ENCODE measurements at places on chromosomes 11 and 22.

- no peaks in the 10 kb centered on the region for H3K36me3 ChIP-seq
- no peaks in the 10 kb centered on the region for H3K27me3 ChIP-seq
These were observed 31.0 kb downstream of the PACS1 start for GRCh38 chr11:66101066-66101464.

DNA sequence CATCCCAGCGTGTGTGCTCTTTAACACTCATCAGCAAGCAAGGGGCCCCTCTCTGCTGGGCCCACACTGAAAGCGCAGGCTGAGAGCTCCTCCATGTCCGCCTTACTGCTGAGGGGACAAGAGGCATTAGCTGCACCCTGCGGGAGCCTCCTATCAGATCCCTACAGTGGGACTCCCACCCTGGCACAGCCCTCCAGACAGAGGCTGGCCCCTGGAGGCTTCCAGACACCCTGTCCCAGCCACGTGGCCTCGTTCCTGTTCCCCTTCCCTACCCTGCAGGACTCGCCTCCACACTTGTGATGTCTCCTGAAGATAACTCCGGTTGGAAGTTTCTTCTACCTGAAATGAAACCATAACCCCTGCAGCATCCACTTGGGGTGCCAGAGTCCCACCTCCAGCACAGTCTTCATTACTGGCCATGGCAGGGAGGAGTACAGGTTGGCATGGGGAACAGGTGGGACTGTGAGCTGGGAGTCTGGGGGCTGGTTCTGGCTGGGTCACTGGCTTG lies 5.0 kb upstream of the SH3BP1 start:
- DNase-seq = no peak
- H3K4me1 ChIP-seq = peaks cover 46% of the 10 kb centered on the region
- no peak overlapping the region for H3K4me3 ChIP-seq
- H3K27me3 ChIP-seq = no peaks in the 10 kb centered on the region

- H3K27ac ChIP-seq = no peak overlapping the region
- H3K4me3 ChIP-seq = no peak overlapping the region
- no peaks in the 10 kb centered on the region for H3K4me1 ChIP-seq
- no peaks in the 10 kb centered on the region for H3K27me3 ChIP-seq
These were observed 23.8 kb downstream of the AMPD3 start for GRCh38 chr11:10478574-10479550.

DNA sequence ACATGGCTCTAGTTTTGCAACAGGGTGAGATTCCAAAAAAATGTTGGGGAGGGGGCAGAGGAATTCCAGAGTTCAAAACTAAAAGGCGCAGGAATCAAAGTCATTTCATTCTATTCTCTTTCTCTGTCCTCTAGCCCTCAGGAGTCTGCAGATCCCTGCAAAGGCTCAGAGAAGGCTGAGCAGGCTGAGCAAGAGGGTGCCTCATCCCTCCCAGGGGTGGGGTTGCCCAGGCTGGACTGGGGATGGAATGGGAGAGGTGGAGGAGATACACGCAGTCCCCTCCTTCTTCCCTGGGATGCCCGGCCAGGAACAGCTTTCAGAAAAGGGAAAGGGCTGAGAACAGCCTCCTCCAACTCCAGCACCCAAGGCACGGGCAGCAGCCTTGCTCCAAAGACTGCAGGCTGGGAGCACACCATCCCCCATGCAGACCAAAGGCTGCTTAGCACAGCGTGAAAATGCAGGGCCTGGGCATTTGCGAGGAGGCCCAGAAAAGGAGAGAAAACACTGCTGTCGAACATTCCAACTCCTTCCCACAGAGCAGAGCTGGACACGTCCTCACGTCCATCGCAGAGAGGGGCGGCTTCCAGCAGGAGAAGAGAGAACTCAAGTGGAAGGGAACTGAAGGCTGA lies 51.8 kb downstream of the MN1 start:
- H3K4me3 ChIP-seq = no peak overlapping the region
- peak overlapping the region; percentile 35 for H3K27ac ChIP-seq
- peak; percentile 58 for DNase-seq
- H3K27me3 ChIP-seq = no peaks in the 10 kb centered on the region
- peaks cover 51% of the 10 kb centered on the region for H3K4me1 ChIP-seq
- H3K36me3 ChIP-seq = peaks cover 13% of the 10 kb centered on the region

GRCh38 chr11:60703374-60703773 lies 4.0 kb downstream of the MS4A8 start:
- H3K27ac ChIP-seq = no peak overlapping the region
- no peaks in the 10 kb centered on the region for H3K36me3 ChIP-seq
- no peak for DNase-seq
- H3K4me1 ChIP-seq = no peaks in the 10 kb centered on the region

GRCh38 chr11:73140213-73141030 lies 1.7 kb downstream of the FCHSD2 start:
- peak; percentile 23 for DNase-seq
- H3K4me3 ChIP-seq = peak overlapping the region; percentile 84
- peaks cover 12% of the 10 kb centered on the region for H3K4me1 ChIP-seq
- peak overlapping the region; percentile 65 for H3K27ac ChIP-seq

DNA sequence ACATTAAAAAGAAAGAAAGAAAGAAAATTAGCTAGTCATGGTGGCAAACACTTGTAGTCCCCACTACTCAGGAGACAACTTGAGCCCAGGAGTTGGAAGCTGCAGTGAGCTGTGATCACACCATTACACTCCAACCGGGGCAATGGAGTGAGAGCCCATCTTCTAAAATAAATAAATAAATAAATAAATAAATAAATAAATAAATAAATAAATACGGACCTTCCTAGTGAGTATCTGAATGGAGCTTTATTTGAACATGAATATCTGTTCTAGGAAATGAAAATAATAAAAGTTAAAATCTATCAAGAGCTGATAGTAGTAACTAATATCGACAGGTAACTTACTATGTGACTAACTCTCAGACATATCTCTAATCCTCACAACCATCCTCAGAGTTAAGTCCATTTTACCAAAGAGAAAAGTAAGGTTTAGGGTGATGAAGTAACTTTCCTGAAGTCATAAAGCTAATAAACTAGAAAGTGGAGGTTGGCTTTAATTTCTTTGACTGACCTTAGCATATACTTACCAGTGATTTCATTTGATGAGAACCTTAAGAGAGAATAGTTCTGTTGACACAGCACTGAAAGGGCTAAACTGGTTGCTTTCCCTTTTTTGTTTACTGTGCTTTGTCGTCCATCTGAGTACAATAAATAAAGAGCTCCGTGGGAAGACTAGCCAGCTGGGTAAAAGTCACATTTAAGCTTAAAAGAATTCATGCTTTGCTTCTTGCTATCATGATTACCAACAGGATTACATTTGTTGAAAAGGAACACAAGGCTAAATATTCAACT lies 22.4 kb downstream of the ENTHD1 start:
- H3K27ac ChIP-seq = no peak overlapping the region
- H3K4me1 ChIP-seq = no peaks in the 10 kb centered on the region
- no peaks in the 10 kb centered on the region for H3K36me3 ChIP-seq
- DNase-seq = no peak
- no peak overlapping the region for H3K4me3 ChIP-seq

DNA sequence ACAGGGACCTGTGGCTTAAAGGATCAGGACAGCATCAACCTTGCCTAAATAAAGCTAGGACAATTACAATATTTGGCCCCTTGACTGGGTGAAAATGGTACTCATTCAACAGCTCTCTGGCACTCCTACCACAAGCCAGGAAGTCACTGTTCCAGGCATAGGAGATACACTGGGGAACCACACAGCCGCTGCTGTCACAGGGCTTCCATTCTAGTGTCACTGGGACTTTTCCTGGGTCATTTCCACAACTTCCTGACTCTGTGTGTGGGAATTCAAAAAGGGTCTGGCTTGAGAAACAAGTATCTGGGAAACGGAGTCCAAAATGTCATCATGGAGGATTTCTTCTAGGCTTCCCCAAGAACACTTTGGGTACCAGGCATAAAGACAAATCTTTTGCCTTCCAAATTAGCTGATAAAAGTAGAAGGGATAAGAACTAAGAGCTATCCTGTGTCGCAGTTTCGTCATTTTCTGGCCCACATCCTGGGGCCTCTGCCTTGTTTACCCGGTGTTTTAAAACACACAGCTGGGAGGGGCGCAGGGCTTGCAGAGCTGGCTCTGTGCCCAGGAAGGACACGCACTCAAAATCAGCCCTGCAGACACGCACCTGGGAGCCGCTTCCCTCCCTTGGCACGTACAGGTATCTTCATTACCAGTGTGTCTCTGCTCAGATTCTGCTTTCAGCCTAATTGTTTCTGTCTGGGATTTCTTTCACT lies 38.0 kb downstream of the TMEM45B start:
- H3K27ac ChIP-seq = no peak overlapping the region
- DNase-seq = no peak
- H3K27me3 ChIP-seq = peaks cover 32% of the 10 kb centered on the region
- H3K4me1 ChIP-seq = no peaks in the 10 kb centered on the region
- no peak overlapping the region for H3K4me3 ChIP-seq

GRCh38 chr11:92410526-92410925 lies 185.9 kb downstream of the FAT3 start:
- H3K36me3 ChIP-seq = no peaks in the 10 kb centered on the region
- no peak overlapping the region for H3K27ac ChIP-seq
- no peaks in the 10 kb centered on the region for H3K27me3 ChIP-seq

GRCh38 chr11:59247531-59248227 lies 35.0 kb upstream of the MPEG1 start:
- H3K4me3 ChIP-seq = no peak overlapping the region
- no peak for DNase-seq
- no peaks in the 10 kb centered on the region for H3K4me1 ChIP-seq
- no peaks in the 10 kb centered on the region for H3K36me3 ChIP-seq

DNA sequence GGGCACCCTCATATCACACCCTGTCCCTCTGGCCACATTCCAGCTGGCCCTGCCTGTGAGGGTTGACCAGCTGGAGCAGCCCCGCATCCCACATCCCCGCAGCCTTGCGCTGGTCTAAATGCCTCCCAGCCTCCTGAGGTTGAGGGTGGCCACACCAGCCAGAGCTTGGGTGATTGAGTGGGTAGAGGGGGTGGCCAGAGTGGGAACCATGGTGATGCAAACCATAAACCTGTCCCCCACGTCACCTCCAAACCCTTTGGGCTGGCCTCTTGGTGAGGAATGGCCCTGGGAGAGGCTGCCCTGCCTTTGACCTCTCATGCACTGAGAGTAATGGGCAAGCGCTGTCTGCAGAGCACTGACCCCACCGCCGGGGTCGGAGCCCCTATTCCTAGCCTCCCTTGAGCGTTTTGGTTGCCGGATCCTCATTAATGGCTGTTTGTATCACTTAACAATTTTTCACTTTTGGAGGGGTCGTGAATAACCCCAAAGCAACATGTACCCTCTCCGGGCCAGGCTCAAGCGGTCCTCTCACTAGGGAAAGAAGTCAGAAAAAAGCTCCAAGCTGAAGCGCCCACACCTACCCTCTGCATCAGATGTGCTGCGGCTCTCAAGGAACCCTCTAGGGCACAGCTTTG lies 16.0 kb upstream of the KCNQ1OT1 start:
- peaks cover 12% of the 10 kb centered on the region for H3K27me3 ChIP-seq
- H3K4me1 ChIP-seq = no peaks in the 10 kb centered on the region
- H3K4me3 ChIP-seq = no peak overlapping the region

GRCh38 chr11:85628771-85629341 lies 463 bp downstream of the TMEM126B start:
- peaks cover 13% of the 10 kb centered on the region for H3K4me1 ChIP-seq
- H3K4me3 ChIP-seq = peak overlapping the region; percentile 99
- H3K36me3 ChIP-seq = no peaks in the 10 kb centered on the region
- DNase-seq = no peak

DNA sequence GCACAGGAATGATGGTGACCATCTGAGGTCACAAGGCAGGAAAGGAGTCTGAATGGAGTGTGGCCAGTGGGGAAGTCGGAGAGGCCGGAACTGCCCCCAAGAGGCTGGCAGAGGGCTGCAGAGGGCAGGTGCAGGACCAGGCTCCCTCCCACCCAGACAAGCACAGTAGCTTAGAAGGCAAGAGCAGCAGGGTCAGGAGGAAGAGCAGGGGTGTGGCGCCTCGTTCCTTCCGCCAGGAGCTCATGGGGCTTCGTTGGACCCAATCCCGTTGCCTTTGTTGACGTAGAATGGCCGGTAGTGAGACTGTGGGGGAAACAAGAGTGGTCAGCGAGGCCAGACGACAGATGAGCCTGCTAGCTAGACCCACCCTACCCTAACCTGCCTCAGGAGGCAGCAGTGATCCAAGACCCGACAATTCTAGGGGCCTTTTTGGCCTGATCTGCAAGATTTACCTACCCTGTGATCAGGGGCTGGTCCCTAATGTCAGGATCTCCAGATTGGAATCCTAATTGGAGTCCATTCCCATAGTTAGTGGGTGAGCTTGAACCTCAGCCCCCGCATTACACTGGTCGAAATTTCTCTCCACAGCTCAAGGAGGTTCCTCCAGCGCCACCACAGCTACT lies 25.6 kb downstream of the TRIM29 start:
- no peaks in the 10 kb centered on the region for H3K4me1 ChIP-seq
- no peak overlapping the region for H3K4me3 ChIP-seq
- H3K27me3 ChIP-seq = peaks cover 12% of the 10 kb centered on the region
- no peak for DNase-seq
- H3K36me3 ChIP-seq = no peaks in the 10 kb centered on the region

DNA sequence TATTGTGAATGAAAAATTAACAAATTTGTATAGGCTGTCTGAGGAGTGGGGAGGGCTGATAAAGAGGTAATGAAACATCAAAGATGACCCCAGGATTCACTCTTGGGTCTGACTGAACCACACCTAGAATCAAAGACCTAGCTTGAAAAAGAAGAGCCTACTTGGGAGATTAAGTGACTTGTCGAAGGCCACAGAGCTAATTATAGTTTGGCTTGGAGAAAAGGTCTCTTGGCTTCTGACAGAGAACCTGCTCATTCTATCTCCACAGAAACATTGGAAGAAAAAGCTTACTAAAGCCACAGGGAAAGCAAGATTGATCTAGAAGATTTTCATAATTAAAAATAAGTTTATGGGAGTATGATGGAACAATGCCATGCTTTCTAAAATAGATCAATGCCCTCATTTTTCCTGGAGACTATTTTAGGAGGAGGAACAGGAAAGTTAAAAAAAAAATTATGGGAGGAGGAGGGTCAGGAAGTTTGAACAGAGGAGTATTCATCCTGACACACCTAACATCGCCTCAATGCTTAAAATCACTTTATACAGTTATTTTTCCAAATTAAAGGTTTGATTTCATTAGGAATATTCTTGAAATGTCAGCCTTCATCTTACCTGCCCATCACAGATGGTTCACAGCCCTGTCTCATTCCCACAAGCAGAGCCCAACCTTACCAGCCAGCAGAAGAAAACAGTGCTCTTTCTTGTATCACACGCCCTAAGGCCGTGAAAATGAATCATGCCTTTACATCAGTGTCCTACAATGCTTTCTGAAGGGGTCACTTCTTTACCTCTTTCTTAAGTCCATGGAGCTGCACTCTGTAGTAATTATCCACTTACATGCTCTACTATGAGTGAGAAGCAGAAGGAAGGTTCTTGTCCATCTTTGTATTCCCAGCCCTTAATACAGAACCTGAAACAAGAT lies 231.1 kb upstream of the MPPED2 start:
- no peaks in the 10 kb centered on the region for H3K4me1 ChIP-seq
- no peaks in the 10 kb centered on the region for H3K27me3 ChIP-seq
- DNase-seq = no peak
- no peak overlapping the region for H3K4me3 ChIP-seq
- no peaks in the 10 kb centered on the region for H3K36me3 ChIP-seq

GRCh38 chr11:83827520-83827919 lies 541.4 kb upstream of the CCDC90B start:
- DNase-seq = peak; percentile 60
- peak overlapping the region; percentile 4 for H3K4me3 ChIP-seq
- H3K27ac ChIP-seq = no peak overlapping the region
- H3K27me3 ChIP-seq = no peaks in the 10 kb centered on the region

All from astrocyte (in vitro differentiated cells and primary cell).